Lower leg skin (tissue), 4 donors: ENCODE measurements at places on chromosomes 11 and 22. TPM values are rescaled to one million over a fixed set of nuclear protein-coding genes. Genes with fewer than 3 reads are reported as not detected.

The ISX gene
- 0.13 TPM for total RNA-seq

DNA sequence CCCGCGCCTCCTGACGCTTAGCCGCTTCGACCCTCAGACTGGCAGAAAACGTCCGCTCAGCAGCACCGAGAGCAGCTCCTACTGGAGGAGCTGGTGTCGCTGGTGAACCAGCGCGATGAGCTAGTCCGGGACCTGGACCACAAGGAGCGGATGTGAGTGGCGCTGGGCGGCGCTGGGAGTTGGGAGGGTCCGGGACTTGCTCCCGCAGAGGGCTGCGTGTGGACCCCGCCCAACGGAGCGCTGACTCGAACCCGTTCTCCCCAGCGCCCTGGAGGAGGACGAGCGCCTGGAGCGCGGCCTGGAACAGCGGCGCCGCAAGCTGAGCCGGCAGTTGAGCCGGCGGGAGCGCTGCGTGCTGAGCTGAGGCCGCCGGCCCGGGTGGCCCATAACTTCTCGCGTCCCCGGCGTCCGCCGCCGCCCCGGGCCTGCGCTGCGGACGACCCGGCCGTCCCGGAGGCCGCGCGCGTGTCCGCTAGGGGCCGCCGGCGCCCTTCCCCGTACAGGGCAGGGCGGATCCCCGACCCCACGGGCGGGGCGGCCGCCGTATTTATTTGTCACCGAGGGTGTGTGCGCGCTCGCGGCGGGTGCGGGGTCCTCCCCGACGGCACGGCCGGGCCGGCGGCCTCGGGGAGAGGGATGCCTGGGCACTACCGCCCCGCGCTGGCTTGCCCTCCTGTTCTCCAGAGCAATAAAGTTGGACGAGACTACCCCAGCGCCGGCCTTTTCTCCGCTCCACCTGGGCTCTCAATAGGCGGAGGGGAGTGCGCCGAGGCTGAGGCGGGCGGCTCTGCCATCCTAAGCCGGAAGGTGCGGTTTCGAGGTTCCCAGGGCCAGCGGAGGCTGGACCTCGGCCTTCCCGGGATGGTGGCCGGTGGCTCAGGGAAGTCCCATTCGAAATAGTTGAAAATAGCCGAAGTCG, 3.4 kb downstream of the KCNK7 start:
- no peak for DNase-seq

DNA sequence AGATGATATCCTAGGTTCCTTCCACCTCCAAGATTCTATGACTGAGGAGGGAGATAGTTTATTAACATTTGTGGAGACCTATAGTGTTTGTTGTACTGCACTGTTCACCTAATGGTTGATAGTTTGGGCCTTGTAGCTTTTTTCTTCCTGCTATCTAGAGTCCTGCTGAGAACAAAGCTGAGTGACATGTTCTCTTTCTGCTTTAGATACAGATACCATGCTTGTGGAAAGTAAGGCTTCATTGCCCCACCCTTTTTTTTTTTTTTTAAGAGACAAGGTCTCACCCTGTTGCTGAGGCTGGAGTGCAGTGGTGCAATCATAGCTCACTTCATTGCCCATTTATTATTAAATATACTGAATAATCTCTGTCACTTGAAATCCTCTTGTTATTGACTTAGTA, 12.3 kb downstream of the DLAT start:
- no peak for DNase-seq

DNA sequence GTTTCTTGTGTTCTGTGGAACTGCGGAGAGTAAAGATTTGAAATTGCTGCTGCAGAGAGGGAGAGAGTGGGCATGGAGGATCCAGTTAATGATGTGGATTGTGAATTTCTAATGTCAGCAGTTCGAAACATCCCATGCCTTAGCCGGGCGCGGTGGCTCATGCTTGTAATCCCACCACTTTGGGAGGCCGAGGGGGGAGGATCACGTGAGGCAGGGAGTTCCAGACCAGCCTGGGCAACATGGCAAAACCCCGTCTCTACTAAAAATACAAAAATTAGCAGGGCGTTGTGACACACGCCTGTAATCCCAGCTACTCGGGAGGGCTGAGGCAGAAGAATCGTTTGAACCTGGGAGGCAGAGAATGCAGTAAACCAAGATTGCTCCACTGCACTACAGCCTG, 1.1 kb upstream of the CAVIN3 start:
- peak; percentile 22 for DNase-seq

- no peak for DNase-seq
Observed at GRCh38 chr11:62565100-62565802, 8.4 kb downstream of the EEF1G start.

DNA sequence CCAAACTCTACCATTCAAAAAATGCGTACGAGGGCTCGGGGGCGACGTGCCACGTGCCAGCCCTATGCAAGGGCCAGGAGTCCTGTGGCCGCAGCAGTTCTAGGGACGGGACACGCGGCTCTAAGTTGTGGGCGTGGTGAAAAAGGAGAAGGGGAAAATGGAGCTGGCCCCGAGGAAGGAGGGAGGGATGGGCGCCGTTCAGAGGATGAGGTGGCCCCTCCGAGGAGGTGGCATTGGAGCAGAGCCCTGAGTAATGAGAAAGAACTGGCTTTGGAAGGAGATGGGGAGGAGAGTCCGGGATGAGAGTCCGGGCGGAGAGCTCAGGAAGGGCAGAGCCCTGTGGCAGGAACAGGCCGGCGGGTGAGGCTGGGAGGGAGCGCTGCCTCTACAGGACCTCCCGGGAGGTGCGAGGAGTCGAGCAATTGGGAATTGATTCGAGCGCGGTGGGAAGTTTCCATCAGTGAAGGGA, 21.0 kb downstream of the OTUB1 start:
- no peak for DNase-seq

- DNase-seq, result no peak
Observed at GRCh38 chr11:109885006-109885405, 208.2 kb upstream of the ZC3H12C start.

The MS4A6E gene
- not detected for total RNA-seq

- DNase-seq, result no peak
Observed at GRCh38 chr22:37213218-37213855, 1.1 kb upstream of the SSTR3 start.

The HEPN1 gene
- not detected for total RNA-seq

GRCh38 chr11:569158-569885, 6.9 kb upstream of the PHRF1 start:
- no peak for DNase-seq

GRCh38 chr11:120125024-120125423, 12.9 kb downstream of the TRIM29 start:
- DNase-seq, result peak; percentile 87

GRCh38 chr11:15493066-15493465, 378.3 kb downstream of the INSC start:
- DNase-seq, result no peak

GRCh38 chr11:71397331-71397860, 50.8 kb downstream of the DHCR7 start:
- DNase-seq, result no peak

DNA sequence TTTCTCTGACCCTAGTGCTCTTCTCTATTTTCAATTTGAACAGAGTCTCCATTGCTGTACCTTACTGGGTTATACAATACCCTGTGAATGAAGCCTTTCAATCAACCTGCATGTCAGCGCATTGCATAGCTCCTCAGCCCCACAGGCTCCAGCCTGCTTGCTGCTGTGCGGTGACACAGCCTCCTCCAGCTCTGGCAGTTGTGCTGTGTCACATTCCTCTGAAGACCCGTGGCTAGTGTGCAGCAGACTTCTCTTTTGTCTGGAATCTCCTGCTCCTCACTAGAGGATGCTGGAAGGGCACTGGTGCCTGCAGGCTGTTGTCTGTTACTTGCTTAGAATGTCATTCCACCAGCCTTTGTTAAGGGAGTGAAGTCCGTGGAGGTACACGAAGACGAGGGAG, 390.1 kb upstream of the B3GAT1 start:
- DNase-seq, result no peak

The VPREB3 gene
- not detected for total RNA-seq

The MFNG gene
- total RNA-seq, result 13.0 TPM

The OR8D4 gene
- 0.06 TPM for total RNA-seq

- DNase-seq, result no peak
Observed at GRCh38 chr11:21460082-21460481, 732.8 kb upstream of the ANO5 start.

- no peak for DNase-seq
Observed at GRCh38 chr11:4825132-4825531, 4.0 kb downstream of the OR51F2 start.

- DNase-seq, result no peak
Observed at GRCh38 chr11:69180726-69181125, 25.0 kb downstream of the SMIM38 start.

The OLFML1 gene
- 1.4 TPM for total RNA-seq

The AGBL2 gene
- 0.65 TPM for total RNA-seq

- DNase-seq, result no peak
Observed at GRCh38 chr11:47130543-47130942, 46.1 kb downstream of the ARFGAP2 start.

The MPPED1 gene
- total RNA-seq, result not detected

The CTSF gene
- 97.0 TPM for total RNA-seq

DNA sequence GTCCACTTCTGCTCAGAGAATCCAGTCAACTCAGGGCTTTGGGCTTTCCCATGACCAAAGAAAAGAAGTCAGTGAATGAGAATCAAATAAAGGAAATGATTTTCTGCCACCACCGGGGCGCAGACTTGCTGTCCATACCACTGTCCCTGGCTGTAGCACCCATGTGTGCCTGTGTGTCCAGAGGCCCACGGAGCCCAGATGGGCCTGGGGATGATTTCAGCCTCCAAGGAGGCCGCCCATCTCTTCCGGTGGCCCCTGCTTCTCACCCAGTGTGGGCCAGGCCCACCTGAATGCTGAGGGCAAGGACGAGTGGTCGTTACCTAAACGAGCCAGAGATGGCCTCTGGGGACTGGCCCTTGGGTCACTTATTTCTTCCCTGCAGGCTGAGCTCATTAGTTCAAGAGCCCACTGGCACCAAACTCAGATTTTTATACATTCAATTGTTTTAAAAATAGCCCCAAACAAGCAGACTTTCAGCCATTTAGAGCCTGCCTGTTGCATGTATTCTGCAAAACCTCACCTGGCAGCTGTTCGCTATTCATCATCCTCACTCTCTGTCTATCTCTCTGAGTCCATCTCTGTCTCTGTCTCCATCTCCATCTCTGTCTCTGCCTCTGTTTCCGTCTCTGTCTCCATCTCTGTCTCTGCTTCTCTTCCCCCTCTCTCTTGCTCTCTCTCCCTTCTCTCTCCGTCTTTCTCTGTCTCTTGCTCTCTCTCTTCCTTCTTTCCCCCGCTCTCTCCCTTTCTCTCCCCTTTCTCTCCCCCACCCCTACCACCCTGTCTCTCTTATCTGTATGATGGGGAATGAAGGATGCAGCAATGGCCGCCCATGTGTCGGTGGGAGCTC, 24.2 kb downstream of the KRTAP5-5 start:
- no peak for DNase-seq

DNA sequence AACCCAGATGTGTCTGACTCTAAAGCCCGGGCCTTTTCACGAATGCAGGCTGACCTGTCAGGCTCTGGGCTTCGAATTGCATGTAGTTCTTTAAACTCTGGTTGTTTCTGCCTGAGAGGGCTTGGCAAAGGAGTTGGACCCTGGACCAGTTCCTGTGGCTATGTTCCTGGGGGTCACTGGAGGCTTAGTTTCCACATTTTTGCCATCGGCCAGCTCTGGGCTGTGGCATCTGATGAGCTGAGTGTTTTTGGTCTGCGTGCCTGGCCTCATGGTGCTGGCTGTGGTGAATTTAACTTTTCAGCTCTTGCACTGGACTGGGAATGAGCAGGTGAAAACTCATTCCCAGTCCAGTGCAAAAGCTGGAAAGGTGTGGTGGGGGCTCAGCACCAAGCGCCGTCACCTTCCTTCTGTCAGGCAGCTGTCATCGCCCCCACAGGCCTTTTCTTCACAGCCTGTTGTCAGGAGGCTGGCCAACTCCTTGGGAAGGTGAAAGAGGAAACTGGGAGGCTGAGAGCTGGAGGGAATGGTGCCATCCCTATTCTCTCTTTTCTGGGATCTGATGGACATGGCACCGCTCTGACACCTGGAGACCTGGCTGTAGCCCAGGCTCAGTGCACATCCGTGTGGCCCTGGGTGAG, 123.6 kb downstream of the ADAMTS15 start:
- no peak for DNase-seq

DNA sequence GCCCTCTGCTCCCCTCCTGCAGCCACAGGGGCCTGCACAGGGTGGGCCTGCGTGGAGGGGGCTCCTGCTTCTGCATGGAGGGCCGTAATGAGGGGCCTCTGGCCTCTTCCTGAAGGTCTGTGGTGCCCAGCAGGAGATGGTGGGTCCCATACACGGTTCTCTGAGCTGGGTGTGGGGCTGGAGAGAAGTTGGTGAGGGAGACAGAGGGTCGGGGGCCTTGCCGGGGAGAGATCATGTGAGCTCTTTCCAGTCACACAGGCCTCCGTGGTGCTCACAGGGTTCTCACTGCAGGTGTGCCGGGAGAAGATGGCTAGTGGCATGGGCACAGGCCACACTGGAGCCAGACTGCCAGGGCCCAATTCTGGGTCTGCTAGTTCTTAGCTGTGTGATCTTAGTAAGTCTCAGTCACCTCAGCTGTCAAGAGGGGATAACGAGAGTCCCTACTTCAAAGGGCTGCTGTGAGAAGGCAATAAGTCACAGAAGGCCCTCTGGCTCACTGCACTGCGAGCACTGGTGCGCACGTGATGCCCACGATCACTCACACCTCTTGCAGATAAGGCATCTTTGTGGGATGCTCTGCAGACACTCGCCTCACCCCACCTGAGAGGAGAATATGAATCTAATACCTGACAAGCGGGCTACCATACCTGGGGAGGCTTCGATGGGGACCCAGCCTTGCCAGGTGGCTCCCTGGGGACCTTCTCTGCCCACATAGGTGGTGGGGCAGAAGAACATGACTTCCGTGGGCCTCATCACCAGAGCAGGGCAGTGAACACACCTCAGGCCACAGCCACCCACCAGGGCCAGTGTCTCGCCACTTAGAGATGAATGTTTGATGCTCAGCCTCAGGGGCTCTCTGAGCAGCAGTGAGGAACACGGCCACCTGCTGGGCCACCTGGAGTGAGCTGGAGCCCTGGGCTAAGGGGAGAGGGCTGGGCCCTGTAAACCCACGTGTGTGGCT, 14.5 kb downstream of the KCNC1 start:
- DNase-seq, result no peak

DNA sequence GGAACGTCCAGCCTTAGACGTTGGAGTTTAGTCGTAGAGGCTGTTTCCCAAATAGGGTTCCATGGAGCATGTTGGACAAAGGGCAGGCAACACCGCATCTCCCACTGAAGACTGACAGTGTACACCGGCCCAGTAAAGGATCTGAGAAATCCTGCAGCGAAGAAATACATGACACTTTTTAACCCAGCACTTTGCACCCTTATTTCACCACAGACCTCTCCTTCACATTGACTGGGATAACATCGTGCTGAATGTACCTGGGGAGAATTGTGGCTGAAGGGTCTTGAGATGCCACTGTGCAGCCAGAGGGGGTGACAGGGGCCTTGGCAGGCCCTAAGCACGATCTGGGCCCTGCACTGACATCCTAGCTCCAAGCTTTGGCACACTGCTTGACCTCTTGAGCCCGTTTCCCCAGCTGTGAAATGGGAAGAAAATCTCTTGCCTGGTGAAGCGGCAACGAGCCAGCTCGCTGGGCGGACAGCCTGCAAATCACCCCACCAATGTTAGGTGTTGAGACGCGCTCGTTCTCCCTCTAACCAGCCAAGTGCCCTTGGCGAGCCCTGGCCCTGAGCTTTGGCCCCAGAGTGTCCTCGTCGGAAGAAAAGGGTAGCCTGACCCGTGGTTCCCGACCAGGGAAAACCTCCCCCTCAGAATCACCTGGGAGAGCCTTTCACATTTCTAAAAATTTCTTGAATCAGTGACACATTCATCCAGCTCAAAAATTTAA, 13.4 kb downstream of the CD5 start:
- no peak for DNase-seq
